Germinal center (tissue), 1 donor: ENCODE measurements at places on chromosomes 1 and 21.

- DNase-seq: no peak
These were observed 857.4 kb downstream of the USP25 start for GRCh38 chr21:16587141-16587581.

- DNase-seq: no peak
These were observed 650.0 kb downstream of the SMYD3 start for GRCh38 chr1:245856944-245857531.

- DNase-seq: no peak
These were observed 29.8 kb downstream of the ETNK2 start for GRCh38 chr1:204121840-204122555.

DNA sequence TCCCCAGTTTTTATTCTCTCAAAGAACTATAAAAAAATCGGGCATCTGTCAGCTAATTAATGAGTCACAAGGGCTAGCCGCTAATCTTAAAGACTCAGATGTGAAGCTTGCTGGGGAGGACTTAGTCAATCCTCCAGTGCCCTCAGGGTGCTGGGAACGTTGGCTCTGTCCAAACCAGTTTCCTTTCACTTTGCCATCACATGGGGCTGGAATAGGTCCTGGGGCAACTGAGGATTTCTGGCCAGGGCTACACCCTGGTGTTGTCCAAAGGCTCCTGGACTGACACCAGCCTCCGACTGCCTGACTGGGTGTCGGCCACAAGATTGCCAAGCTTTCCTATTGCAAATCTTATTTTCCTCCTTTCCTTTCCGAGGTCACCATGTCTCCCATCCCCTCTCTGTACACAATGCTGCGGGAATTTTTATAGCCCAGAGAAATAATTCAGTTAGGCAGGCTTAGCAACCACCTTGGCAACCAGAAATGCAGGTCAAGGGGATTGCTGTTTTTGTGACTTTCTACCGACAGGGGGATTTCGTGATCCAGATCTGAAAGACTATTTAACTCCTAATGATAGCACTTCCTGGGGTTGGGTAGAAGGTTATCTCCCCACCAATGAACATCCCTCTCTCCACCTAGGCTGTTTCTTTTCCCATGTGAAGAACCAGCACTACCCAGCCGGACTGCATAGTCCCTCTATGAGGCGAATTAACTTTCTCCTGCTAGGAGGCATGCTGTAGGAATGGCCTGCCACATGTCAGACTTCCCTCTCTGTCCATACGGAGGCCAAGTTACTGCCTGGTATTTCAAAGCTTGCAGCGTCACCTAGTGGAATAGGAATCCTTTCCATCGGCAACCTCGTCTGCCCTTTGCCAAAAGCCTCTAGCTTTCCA is 29.9 kb upstream of the CTBS start:
- DNase-seq: no peak

- DNase-seq: peak; percentile 31
These were observed 97.5 kb upstream of the CTTNBP2NL start for GRCh38 chr1:112298558-112298957.

GRCh38 chr1:221961532-221962292 is 219.8 kb upstream of the DUSP10 start:
- DNase-seq: no peak

- no peak for DNase-seq
These were observed 183.7 kb downstream of the KIF26B start for GRCh38 chr1:245338485-245338877.

DNA sequence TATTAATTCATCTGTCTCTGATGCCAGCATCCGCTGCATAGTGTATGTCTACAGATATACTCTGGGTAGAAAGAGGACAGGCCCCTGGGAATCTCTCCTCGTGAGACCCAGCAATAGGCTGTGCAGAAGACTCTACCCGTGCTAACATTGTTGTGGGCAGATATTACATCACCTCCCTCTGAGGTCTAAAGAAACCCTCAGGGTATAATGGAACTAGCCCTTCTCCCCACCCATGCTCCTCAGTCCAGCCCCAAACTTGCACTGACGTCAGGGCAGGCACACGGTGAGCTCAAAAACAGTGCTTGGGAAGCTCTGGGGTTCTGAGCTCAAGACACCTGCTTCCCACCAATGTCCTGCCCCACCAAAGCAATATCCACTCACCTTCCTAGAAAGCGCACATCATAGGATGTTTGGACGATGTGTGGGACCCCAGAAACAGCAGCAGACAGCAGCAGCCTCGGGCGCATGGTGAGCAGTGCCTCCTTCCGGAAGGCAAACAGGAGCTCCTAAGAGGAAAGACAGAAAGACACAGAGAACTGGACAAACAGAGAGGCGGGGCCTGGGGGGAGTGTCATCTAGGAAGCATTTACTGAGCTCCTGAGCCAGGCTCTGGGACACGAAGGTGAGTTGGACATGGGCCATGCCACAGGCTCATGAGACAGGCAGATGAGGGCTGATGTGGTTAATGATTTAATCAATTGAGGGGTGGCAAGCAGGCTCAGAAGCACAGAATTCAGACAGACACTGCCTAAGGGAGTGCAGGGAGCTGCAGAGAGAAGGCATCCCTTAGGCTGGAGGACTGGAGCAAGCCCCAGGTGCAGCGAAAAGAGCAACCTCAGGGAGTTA is 4.8 kb downstream of the OVGP1 start:
- DNase-seq: no peak

GRCh38 chr1:151504252-151504651 is 6.9 kb upstream of the CGN start:
- no peak for DNase-seq

- DNase-seq: no peak
These were observed 46.6 kb downstream of the LYST start for GRCh38 chr1:235820061-235820460.

DNA sequence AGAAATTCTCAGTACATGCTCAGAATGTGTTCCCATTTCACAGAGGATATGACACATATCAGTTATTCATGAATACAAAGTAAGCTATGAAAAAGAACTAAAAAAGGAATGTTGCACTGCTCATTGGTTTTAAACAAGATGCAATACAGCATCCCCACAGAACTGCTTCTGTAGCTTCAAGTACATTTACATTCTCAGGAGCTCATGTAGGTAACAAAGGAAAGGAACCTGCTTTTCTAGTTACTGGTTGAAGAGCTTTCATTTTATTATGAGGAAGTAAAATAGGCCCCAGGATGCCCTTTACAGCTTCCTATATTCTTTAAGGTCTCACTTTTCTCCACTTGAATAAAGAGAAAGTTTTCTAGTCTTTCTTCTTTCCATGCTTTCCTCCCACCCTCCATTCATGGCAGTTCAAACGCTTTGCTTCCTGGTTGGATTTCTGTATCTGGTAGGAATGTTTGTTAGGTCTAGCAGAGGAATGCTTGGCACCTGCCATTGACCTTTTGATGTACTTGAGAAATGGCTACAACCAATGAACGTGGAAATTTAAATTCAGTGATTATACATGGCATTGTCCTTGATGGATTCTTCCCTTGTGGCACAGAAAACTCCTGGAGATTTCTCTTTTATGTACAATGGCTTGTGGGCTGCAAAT is 27.1 kb upstream of the KCNK2 start:
- no peak for DNase-seq

GRCh38 chr1:113133038-113133437 is 60.0 kb downstream of the LRIG2 start:
- no peak for DNase-seq

- peak; percentile 18 for DNase-seq
These were observed 431 bp downstream of the MTARC1 start for GRCh38 chr1:220787069-220787619.

- DNase-seq: no peak
These were observed 19.5 kb upstream of the MFN2 start for GRCh38 chr1:11960715-11961114.

DNA sequence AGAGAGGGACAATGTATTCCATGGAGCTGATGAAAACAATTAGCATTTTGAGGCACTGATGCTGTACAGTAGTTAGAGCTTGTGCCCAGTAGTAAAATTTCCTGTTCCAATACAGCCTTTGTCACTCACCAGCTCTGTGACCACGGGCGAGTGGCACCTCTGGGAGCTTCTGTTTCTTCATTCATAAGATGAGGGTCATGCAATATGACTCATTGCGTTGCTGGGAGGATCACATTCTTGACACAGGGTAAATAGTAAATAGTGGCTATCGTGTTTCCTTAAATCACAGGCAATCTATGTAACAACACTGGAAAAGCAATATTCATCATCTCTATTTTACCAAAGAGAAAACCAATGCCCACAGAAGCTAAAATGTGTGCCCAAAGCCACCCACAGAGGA is 4.5 kb upstream of the LRRC52 start:
- no peak for DNase-seq

GRCh38 chr1:205709640-205710039 is 29.3 kb upstream of the SLC45A3 start:
- no peak for DNase-seq

DNA sequence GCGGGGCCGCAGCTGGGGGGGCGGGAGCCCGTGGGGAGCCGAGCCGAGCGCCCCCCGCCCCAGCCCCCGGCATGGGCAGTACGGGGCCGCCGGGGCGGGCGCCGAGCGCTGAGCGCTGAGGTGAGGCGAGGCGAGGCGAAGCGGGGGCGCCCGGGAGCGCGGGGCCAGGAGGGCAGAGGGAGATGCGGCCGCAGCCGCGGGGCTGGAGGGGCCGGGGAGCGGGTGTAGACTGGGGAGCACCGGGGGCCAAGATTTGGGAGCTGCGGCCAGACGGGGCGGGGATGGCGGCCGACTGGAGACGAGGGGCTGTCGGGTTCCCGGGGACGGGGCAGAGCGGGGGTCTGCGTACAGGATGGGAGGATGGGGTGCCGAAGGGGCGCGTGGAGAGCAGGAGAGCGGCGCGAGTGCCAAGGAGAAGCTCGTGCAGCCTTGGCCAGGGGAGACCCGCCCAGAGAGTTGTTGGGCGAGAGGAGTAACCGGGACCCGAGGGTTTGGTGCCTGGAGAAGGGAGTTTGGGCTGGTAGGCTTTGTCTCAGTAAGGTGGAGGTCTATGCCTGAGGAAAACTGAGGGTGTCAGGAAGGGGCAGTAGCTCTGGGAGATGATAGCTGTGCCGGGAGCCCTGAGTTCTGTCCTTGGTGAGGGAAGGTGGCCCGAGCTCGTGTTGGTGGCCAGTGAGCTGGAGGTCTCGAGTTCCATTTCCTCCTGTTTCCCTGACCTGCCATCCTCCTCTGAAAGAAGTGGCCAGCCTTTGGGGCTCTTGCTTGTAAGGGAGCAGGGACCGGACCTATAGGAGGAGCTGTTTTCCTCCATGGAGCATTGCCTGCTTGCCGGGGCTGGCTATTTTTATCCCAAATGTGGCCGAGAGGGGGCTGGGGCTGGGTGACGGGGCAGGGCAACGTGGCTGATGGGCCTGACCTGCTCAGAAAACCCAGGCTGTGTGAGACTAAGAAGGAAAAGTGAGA is 539 bp downstream of the ATP8B2 start:
- peak; percentile 41 for DNase-seq

GRCh38 chr1:151918819-151919610 is 9.7 kb upstream of the THEM4 start:
- no peak for DNase-seq

- no peak for DNase-seq
These were observed 1.1 kb downstream of the LGALS8 start for GRCh38 chr1:236524895-236525184.
